ENCODE measurements at places on chromosomes 4 and X.

DNA sequence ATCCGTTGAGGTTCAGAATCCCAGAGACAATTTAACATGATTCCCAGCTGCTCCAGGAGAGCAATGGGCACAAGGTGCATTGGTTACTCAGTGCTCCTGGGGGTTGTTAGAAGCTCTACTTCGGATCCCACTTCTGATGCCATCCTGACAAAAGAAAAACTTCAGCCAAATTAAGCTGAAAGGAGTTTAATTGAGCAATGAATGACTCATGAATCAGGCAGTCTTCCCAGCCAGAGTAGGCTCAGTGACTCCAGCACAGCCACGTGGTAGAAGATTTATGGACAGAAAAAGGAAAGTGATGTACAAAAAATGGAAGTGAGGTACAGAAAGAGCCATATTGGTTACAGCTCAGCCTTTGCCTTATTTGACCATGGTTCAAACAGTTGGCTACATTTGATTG is 95.7 kb downstream of the PWWP3B start:
- H3K4me3 ChIP-seq, result no peak overlapping the region
- no peaks in the 10 kb centered on the region for H3K27me3 ChIP-seq
- no peaks in the 10 kb centered on the region for H3K4me1 ChIP-seq
- no peak for DNase-seq
- no peaks in the 10 kb centered on the region for H3K36me3 ChIP-seq

GRCh38 chr4:105400901-105401677 is 72.8 kb downstream of the PPA2 start:
- no peaks in the 10 kb centered on the region for H3K36me3 ChIP-seq
- no peaks in the 10 kb centered on the region for H3K4me1 ChIP-seq
- H3K27ac ChIP-seq, result no peak overlapping the region
- H3K4me3 ChIP-seq, result no peak overlapping the region
- no peaks in the 10 kb centered on the region for H3K27me3 ChIP-seq
- no peak for DNase-seq

DNA sequence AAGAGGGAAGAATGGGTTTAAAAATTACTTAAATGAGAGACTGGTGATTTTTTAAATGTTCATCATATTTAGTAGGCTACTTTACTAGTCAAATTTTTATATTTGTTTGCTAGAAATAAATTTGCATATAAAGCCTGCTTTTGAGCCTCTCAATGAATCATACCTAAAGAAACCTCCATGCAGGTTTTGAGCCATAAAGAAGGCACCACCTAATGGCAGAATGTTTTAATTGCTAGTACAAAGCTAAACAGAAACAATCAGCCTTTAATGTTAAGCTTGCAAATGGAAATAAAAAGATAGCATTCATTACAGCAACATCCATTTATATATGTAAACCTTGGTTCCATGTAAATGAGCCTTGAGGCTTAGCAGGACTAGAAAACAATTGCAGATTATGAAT is 989.7 kb downstream of the CCSER1 start:
- no peak for DNase-seq
- no peaks in the 10 kb centered on the region for H3K27me3 ChIP-seq
- H3K36me3 ChIP-seq, result no peaks in the 10 kb centered on the region

DNA sequence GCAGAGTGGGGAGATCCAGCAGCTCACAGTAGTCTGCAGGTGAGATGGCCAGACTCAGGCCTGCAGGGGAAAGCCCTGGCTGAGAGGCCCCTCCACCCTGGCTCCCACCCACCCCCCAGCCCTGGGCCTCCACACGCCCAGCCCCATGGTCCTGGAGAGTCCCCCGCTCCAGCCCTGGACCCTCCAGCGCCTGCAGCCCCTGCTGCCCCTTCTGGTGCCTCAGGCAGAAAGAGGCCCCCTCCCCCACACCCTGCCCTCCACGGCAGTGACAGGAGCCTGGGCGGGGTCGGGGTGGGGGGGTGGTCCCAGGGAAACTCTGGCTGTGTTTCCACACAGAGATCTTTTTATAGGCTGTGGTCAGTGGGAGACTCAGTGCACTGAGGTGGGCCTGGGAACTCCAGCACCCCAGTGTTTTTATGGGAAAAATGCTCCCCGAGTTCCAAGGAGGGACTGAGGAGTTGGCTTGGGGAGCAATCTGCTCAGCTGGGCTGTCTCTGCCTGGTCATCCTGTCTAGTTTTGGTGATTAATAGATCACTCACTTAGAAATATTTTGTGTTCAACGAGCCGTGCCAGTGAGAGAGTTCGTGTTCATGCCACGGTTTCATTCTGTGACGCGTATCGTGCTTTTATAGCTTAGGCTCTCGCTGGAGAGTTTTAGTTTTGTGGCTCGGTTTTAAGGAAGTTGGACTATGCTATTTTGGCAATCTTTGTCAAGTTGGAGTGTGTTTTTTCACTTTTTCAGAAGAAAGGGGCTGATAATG is 53.1 kb upstream of the HGFAC start:
- H3K4me1 ChIP-seq, result peaks cover 51% of the 10 kb centered on the region
- peak overlapping the region; percentile 90 for H3K27ac ChIP-seq
- no peak for DNase-seq
- no peak overlapping the region for H3K4me3 ChIP-seq

GRCh38 chr4:145154573-145154972 is 25.8 kb downstream of the OTUD4 start:
- DNase-seq, result no peak
- H3K4me3 ChIP-seq, result no peak overlapping the region
- no peaks in the 10 kb centered on the region for H3K36me3 ChIP-seq
- no peaks in the 10 kb centered on the region for H3K27me3 ChIP-seq
- peak overlapping the region; percentile 66 for H3K27ac ChIP-seq

DNA sequence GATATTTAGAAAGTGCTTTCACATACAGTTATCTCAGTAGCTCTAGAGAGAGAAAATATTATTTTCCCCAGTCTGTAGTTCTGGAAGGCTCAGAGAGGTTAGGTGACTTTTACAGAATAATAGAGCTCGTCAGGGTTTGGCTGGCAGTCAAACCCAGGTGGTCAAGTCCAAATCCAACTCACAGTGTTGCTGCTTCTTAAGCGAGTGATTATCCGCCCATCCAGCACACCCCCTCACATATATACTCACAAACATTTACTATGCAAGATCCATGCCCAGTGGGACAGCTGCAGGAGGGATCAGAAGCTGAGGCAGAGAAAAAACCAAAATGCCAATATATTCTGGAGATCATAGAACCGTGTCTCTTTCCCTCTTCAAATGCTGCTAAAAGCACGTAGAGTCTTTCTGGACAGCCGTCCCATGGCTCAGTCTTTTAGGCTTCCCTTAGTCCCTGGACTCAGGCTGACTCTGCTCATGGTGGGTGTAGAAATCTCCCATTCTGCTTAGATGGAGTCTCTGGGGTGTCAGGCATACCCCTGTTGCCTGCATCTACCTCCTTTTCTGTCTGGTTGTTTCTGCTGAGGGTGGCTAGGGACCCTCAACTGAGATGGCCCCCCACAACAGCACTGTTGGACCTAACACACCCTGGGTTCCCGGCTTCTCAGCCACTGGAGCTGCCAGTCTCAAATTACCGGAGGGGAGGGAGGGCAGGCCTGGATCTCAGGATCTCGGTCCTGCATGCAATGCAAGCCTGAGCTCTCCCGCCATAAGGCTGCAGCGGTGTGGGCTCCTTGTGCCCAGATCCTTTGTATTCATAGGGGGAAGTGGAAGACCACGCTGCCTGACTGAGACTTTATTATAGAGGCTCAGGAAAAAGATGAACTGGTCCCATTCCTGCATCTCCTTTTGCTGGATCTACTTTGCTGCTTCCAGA is at the start of gene CHRNA9:
Gene CHRNA9 (plus strand): TSS at position 743 of the 934 bp plus-strand sequence. CDS start 135 bp downstream, at position 878.
- no peak within 1 kb of the TSS for H3K27ac ChIP-seq
- no peaks in the 10 kb centered on the region for H3K36me3 ChIP-seq
- H3K27me3 ChIP-seq, result no peaks in the 10 kb centered on the region
- no peak within 1 kb of the TSS for H3K4me3 ChIP-seq

GRCh38 chr4:42574870-42575430 is 82.0 kb downstream of the ATP8A1 start:
- no peaks in the 10 kb centered on the region for H3K36me3 ChIP-seq
- no peak overlapping the region for H3K4me3 ChIP-seq
- no peak for DNase-seq
- H3K27ac ChIP-seq, result no peak overlapping the region
- no peaks in the 10 kb centered on the region for H3K4me1 ChIP-seq

DNA sequence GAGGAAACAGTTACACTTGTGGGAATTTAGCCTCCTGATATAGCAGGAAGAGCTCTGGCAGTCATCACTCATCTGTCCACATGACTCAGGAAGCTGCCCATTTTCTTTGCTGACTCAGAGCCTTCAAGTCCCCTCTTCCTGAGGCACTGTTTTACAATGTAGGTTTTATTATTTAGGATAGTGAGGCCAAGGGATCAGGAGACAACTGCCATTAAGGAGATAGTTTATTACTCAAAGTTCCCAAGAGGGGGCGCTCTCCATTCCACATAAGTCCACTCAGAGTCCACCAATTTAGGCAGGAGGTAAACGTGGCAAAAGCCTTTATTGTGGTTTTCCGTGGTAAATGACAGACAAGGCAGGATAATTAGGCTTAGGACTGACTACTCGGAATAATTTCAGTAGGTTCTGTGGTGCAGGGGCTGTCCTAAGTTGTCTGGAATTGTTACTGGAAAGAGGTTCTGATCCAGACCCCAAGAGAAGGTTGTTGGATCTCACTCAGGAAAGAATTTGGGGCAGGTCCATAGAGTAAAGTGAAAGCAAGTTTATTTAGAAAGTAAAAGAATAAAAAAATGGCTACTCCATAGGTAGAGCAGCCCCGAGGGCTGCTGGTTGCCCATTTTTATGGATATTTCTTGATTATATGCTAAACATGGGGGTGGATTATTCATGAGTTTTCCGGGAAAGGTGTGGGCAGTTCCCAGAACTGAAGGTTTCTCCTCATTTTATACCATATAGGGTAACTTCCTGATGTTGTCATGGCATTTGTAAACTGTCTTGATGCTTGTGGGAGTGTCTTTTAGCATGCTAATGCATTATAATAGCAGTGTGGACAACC is 96.0 kb upstream of the RAB40AL start:
- DNase-seq, result no peak
- no peaks in the 10 kb centered on the region for H3K4me1 ChIP-seq
- H3K27ac ChIP-seq, result no peak overlapping the region
- no peak overlapping the region for H3K4me3 ChIP-seq
- H3K27me3 ChIP-seq, result no peaks in the 10 kb centered on the region

DNA sequence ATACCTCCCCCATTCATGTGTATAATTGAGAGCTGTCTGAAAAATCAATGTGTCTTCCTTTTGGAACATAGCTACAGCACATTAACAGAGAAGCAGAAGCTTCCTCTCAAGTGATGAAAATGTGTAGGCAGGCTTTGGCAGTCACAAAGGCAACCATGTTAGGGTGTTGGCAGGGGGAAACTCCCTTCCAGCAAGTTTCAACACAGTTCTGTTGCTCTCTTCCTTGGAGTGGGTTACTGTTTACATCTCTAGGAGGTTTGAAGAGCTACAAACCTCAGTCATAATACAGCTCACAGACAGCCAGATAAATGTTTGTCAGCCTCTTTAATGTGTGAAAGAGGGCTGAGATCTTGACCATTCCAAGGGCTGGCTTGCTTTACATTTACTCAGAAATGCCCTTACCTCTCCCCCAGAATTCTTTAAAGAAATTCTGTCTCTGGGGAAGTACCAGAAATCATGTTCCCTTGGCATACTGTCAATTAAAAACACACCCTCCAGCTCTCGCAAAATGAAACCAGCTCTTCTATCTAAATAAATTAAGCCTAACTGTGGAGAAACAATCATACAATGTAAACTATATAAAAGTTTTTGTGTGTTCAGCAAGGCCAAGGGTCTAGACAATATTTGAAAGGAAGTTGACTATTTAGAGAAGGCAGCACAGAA is 18.9 kb downstream of the ZBTB33 start:
- H3K27ac ChIP-seq, result no peak overlapping the region
- H3K4me1 ChIP-seq, result no peaks in the 10 kb centered on the region
- no peaks in the 10 kb centered on the region for H3K27me3 ChIP-seq
- no peak for DNase-seq
- no peak overlapping the region for H3K4me3 ChIP-seq
- no peaks in the 10 kb centered on the region for H3K36me3 ChIP-seq

DNA sequence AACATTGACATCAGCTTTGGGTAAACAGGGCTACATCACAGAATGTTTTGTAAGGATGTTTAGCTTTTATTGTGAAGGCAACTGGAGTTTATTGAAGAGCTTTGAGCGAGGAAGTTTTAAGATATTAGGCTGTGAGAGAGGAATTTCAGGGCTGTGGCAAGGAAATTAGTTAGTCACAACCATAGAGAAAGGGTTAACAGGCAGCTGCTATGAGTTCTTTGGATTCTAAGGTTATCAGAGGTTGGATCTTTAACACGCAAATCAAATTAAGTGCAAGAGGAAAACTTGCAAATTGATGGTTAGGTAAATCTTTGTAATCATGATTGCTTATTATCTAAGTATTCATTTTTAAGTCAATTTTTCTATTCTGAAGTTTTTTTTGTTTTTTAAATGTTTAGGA is 156.0 kb downstream of the UGT8 start:
- no peaks in the 10 kb centered on the region for H3K4me1 ChIP-seq
- no peak overlapping the region for H3K27ac ChIP-seq
- no peak overlapping the region for H3K4me3 ChIP-seq
- no peak for DNase-seq
- no peaks in the 10 kb centered on the region for H3K36me3 ChIP-seq

DNA sequence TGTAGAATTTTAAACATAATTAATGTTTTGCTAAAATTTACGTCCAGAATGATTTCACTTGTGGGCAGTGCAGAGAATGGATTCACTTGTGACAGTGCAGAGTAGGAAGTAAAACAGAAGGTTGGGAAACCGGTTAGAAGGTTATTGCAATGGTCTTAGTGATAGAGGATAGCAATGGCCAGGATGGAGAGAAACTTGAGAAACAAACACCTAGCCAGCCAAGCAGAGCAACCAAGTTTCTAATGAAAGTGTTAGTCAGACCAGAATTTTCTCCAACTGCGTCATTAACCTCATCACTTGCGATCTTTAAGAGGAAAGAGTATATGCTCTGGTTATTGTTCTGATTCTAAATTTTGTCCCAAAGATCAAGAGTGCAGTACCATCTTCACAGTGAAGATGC is 50.0 kb upstream of the TBC1D9 start:
- no peaks in the 10 kb centered on the region for H3K27me3 ChIP-seq
- peaks cover 14% of the 10 kb centered on the region for H3K4me1 ChIP-seq
- DNase-seq, result no peak
- H3K4me3 ChIP-seq, result no peak overlapping the region
- peak overlapping the region; percentile 38 for H3K27ac ChIP-seq

DNA sequence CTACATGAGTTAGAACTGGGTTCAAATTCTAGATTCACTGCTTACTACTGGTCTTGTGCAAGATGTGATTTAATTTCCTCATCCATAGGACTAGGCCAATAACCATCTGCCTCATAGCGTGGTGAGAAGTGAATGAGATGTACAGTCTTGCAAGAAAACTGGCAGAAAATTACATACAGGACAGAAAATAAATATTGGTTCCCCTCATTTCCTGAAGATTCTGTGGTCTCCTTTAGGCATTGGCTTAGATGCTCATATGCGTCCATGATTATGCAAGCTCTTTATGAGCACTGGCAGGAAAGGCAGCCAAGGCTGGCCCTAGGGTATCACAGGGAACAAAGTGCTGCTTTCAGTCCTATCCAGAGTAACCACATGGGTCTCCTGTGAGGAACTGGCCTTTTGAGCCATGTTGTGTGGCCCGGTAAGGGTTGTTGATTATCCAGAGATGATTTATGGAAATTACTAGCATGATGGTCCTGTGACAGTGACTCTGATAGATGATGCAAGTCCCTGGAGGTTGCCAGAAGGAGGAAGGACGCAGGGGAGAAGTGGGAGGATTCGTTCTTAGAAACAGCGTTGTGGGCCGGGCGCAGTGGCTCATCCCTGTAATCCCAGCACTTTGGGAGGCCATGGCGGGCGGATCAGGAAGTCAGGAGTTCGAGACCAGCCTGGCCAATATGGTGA is 9.9 kb upstream of the MOB1B start:
- H3K27me3 ChIP-seq, result no peaks in the 10 kb centered on the region
- no peak overlapping the region for H3K27ac ChIP-seq
- no peak overlapping the region for H3K4me3 ChIP-seq
- peak; percentile 22 for DNase-seq
- no peaks in the 10 kb centered on the region for H3K36me3 ChIP-seq
